NCI-H1048 (cell line): ENCODE measurements at places on chromosomes 3 and 15.

DNA sequence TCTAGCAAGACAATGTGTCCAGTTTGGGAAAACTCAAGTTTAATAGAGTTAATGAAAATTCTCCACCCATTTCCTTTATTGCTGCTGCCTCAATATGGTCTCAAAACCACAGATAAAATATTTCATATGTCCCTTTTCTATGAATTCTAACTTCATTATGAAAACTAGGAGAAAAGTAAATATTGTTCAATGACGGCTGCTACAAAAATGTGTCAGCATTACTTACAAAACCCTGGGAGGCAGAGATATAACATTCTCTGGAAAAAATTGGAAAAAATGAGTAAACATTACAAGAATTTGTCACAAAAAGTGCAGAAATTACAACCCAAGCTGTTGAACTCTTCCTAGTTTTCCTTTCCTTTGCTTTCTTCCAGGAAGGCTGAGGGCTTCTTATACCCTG is 22.2 kb upstream of the FBN1 start:
- DNase-seq: no peak

GRCh38 chr3:169085827-169086226 is 577.7 kb downstream of the MECOM start:
- no peak for DNase-seq

GRCh38 chr15:72318408-72318942 is 1.5 kb downstream of the CELF6 start:
- DNase-seq: no peak

- DNase-seq: no peak
Observed at GRCh38 chr3:17707813-17708543, 34.5 kb downstream of the TBC1D5 start.

DNA sequence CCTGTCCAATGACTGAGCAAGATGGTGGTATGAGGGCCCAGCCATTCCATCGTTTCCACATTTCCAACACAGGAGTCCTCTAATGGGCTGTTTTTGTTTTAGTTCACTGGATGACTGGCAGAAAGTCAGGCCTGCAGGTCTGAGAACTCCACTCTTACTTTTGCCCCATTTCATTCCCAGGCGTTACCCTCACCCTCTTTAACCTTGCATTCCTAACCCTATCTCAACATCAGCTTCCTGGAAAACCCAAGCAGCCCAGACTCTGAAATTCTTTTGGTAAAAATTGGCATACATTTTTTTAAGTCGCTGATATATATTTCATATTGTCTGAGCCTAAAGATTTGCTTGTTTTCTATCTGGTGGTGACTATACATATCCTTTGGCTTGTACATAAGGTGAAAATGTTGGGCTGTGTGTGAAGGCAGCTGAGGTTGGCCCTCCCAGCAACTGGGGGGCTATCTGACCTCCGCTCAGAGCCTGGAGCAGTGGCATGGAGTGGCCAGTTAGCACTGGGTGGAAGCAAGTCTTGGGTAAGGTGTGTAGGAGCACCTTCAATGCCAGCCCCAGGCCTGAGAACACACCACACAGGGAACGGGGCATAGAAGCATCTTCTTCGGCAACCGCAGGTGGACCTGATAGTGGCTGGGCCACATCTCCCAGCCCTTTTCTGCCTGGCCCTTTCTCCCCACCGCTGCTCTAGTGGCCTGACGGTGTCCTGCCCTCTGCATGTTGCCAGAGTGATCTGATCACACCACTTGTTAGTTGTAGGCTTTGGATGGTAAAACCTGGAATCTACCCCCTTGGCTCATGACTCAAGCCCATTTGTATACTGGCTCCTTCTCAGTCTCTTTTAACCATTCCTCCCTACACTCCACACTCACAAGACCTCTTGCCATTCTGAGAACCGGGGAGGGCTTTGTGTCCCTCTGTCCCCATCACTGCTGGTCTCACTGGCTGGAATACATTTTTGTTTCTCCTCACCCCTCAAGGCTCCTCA is 50.0 kb downstream of the AMOTL2 start:
- DNase-seq: no peak

DNA sequence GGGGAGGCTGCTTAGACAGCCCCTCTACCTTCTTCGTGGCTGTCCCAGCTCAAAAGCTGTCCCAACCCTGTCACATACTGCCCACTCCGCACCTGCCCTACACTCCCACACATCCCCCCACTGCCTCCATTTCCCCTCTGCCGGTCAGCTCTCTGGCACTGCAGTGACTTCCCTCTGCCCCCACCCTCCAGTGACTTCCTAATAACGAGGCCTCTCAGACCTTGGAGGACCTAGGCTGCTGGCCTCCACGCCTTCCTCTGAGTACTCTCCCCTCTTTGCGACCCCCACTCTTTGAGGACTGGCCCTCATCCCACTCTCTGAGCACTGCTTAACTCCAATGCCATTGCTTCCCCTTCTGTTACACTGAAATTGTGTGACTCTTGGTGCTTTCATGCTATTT is 45.3 kb downstream of the KY start:
- DNase-seq: no peak

DNA sequence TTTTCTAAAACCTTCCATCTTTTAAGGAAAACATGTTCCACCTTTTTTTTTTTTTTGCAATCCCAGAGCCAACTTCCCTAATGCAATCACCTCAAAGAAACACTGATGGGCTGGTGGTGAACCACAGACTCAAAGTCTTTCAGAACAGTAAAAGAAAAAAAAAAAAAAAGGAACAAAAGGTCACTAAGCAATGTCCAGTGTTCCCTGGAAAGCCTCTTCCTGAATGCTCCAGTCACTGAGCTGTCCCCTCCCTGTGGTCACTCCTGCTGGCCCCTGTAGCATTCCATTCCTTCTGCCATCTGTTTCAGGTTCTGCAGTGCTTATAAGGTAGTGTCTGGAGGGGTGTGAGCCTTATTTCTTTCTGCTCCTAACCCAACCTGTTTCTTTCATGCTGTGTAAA is 53.3 kb downstream of the AAGAB start:
- no peak for DNase-seq

- no peak for DNase-seq
Observed at GRCh38 chr15:76377751-76378150, 41.2 kb downstream of the ISL2 start.

DNA sequence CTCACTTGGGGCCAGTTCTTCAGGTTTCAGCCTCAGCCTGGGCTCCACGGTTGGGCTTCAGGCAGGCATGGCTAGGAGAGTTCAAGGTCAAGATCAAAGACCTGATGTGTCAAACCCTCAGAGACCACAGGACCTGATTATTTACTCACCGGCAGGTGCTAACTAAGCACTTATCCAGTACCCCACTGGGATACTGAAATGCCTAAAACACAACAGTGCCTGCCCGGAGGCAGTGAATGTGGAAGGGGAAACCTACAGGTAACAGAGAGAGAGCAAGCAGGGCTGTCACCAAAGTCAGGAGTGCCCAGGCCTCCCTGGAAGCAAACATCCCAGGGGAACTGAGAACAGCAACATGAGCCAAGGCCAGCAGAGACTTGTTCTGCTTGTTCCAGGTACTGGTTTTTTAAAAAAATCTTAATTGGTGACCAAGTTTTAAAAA is 6.7 kb downstream of the IDH2 start:
- no peak for DNase-seq

GRCh38 chr3:60801307-60801706 is 449.9 kb downstream of the FHIT start:
- no peak for DNase-seq

DNA sequence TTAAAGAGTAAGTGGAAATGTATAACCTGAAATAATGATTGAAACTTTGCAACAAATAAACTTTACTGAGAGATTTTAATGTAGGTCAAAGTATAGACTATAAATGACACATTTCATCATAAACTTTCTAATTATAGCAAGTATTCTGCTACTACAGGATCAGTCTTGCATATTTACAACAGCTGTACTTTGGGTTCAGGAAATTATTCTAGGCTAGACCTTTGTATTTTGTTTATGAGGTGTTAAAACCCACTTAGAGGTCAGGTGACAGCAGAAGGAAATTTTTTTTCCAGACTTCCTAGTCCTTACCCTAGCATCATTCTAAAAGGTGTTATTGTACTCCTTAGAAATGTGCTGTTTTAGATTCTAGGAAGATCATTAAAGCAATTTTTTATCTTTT is 2.3 kb downstream of the RNF7 start:
- no peak for DNase-seq

- DNase-seq: no peak
Observed at GRCh38 chr3:29758434-29759322, 477.8 kb downstream of the RBMS3 start.

DNA sequence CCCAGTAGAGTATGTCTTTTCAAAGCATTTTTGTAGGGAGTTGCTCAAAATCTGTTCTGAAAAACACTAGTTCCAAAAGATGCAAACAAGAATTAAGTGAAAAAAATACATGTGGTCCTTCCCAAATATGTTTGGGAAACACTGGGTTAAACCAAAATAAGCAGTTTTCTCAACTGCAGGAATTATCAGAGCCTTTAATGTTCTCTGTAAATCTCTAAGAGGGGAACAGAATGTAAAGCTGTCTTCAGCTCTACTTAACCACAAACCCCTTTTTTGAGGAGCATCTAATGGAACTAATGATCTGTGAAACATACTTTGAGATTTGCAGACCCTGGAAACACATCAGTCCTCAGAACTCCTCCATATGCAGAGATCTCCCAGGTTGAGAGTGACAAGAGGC is 9.9 kb downstream of the AQP9 start:
- DNase-seq: no peak

- DNase-seq: no peak
Observed at GRCh38 chr3:52004163-52004787, 8.6 kb upstream of the RPL29 start.

- no peak for DNase-seq
Observed at GRCh38 chr3:186663361-186664118, 2.3 kb upstream of the HRG start.

GRCh38 chr3:158483701-158484235 is 87.2 kb upstream of the MLF1 start:
- no peak for DNase-seq

DNA sequence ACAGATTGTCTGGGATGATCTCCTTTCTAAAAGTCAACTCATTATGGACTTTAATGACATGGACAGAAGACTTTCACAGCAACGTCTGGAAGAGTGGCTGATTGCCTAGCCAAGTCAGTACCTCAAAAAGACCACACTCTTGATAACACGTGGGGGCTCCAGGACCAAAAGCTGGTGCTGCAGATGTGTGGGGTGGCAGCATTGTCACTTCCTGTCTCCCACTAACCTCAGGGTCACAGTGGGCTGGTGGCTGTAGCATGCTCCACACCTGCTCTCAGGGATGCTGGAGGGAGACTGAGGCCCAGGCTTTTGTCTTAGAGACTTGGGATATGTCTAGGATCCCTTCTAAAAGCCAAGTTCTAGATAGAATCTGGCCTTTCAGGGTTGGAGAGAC is 118.1 kb downstream of the APBA2 start:
- no peak for DNase-seq

DNA sequence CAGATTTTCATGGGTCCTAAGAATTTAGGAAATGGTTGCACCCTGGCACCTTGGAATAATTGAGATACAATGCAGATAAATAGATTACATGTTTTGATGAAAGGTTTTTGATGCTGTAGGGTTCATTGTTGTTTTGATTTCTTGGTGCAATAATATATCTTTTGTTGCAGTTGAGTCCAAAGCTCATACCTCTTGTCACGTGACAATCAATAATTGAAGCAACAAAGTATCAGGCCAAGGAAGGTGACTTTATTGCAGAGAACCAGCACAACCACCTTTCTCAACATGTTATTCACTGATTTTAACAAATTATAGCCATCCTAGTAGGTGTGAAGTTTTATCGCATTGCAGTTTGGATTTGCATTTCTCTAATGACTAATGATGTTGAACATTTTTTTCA is 285.5 kb upstream of the SLCO3A1 start:
- DNase-seq: no peak

DNA sequence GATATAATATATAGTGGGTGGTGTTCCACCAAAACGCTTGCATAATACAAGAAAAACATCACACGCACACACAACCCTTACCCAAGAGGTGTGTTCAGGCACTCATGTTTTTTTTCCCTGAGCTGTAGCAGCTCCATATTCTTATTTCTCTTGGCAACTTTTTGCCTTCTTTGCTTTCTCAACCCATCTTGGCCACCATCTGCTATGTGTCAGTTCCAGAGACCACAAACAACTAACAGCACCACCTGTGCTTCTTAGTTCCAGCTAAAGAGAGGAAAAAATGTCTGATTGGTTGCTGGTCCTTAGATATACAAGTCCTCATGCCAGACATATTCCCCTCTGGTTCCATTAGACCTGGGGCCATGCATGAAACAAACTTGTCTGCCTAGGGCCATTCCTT is 11.9 kb downstream of the ACTC1 start:
- no peak for DNase-seq

- no peak for DNase-seq
Observed at GRCh38 chr15:83123529-83123928, 16.1 kb downstream of the TM6SF1 start.

DNA sequence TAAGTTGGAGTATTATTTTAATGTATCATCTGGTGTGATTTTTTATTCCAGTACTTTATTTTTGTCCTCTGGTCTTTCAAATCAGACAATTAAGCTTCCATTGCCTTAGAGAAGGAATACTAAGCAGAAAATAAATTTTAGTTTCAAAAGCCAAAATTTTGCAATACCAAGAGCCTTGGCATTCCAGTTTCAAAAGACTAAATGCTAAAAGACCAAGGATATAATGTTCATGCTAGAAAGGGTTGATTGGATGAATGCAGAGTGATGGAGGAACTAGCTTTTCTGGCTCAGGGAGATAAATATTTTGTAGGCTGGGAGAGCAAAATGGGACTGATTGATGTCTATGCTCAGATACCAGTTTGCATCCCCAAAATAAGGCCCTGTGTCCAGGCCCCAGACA is 6.2 kb downstream of the CD200 start:
- no peak for DNase-seq

DNA sequence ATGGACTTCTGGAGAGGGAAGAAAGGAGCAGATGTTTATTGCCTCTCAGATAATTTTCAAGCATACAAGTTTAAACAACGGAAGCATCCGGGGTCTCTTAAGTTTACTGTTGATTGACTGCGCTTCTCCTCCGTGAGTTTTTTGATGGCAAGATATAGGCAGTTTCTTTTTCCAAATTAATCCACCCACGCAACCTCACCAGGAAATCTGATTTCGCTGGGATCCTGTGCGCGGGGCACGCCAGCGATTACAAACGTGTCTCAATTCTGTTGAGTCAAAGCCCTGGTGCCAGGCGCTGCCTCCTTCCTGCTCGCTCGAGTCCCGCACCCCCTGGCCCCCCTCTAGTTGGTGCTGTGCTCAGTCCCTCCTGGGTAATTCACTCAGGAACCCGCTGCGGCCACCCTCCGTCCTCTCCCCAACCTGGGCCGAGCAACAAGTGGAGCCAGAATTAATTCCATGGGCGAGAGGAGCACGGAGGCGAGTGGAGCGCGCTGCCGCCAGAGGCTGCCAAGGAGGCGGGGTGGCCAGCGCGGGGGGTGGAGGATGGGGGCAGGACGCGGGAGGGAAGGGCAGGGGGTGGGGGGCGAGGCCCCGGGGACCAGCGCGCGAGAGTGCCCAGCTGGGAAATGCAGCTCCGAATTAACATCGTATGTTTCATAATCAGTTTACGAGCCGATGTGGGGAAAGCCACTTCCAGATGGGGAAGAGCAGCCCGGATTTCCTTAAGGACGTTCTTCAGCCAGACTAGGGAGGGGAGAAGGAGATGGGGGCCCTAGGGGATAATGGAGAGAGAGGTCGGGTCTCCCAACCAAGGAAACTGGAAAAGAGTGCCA is 6.0 kb downstream of the WNT5A start:
- no peak for DNase-seq
